ENCODE measurements at places on chromosomes 1 and 21.

DNA sequence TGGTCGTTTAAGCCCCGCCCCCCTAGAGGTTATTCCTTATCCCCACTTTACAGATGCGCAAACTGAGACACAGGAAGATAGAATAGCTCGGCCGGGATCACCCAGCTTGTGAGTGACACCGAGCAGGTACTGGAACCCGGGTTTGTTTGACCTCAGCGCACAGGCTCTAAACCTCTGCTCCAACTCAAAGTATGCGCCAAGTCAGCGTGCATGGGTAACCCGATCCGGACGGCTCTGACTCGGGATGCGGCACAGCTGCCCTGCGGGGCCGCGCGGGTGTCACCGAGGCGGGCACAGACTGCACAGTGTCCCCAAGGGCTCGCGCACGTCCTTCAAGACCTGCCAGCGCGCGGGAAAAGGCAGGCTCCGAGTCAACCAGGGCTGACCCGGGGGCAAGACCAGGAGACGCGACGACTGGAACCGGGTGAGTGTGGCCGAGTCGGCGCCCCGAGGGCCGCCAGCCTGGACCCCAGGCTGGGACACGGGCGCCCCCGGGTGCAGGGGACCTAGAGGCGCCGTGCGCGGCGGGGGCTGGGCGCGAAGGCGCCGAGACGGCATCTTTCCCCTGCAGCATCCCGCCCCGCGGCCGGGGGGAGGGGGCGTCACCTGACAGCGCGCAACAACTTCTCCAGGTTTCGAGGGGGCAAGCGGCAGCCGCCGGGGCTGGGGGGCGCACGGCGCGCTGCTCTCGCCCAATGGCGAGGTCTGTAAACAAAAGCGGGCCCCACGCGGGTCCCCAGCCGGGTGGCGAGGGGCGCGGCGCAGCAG is 101.9 kb upstream of the SOD1 start:
- no peak for DNase-seq

GRCh38 chr1:25820247-25821111 is 725 bp downstream of the MTFR1L start:
- peak; percentile 47 for DNase-seq

GRCh38 chr1:40750451-40750908 is 33.1 kb upstream of the KCNQ4 start:
- DNase-seq, result no peak

GRCh38 chr1:119966020-119966419 is 69.7 kb upstream of the ADAM30 start:
- DNase-seq, result no peak

DNA sequence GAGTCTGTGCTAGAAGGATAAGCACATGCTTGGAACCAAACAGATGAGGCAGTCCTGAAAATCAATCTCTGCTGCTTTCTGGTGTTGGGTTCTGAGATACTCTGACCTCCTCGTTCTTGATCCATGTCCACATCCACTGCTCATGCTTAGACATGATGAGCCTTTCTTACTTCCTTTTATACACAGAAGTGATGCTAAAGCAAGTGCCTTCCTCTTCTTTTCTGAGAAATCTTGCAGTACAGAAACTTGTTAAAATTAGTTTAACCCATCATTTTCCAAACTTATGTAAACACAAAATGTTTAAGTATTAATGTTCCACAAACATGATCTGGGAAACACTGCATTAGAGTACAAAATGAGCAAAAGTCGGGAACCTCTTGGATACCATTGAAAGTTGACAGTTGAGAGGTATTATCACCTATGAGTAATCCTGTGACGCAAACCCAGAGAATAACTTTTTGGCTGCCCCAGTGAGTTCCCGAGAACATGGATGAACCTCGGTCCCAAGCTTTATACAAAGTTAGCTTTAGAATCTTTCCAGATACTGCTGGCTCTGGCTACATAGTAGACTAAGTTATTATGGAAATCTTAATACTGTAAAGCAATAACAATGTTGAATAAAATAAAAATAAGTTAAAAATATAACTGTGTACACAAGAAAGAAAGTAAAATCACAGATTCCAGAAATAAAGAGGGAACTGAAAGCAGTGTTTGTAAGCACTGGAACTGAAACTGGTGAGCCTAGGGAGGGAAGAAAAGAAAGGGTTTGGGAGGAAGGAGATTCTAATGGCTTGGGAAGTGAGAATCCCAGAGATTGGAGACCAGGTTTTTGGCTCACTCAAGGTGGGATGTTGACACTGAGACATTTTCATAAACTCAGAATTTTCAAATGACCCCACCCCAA is 429.3 kb upstream of the RUNX1 start:
- DNase-seq, result no peak

DNA sequence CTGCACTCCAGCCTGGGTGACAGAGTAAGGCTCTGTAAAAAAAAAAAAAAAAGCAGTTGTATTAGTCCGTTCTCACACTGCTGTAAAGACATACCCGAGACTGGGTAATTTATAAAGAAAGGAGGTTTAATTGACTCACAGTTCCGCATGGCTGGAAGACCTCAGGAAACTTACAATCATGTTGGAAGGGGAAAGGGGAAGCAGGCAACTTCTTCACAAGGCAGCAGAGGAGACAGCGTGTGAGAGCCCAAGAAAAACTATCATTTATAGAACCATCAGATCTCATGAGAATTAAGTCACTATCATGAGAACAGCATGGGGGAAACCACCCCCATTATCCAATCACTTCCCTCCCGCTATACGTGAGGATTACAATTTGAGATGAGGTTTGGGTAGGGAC is 151.7 kb upstream of the NR5A2 start:
- no peak for DNase-seq

DNA sequence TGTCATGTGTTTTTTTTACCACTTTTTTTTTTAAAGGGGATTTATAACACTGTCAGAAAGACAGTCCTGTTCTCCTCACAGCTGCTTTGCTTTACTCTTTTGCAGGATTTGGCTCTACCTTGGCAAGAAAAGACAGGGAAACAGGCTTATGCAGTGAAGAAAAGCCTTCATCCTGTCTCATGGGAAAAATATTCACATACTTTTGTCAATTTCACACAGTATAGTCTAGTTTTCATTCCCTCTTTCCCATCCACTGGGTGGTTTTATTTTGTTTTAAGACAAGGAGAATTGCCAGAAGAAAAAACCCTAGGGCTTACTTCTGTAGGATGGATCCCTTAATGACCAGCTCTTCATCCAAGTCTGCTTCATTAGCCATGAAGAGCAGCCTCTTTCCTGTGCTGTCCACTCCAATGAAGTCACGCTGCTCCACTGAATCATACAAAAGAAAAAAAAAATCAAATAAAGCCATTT is 60.0 kb downstream of the EIF2B3 start:
- no peak for DNase-seq

GRCh38 chr1:113434081-113434873 is 44.0 kb downstream of the MAGI3 start:
- no peak for DNase-seq

DNA sequence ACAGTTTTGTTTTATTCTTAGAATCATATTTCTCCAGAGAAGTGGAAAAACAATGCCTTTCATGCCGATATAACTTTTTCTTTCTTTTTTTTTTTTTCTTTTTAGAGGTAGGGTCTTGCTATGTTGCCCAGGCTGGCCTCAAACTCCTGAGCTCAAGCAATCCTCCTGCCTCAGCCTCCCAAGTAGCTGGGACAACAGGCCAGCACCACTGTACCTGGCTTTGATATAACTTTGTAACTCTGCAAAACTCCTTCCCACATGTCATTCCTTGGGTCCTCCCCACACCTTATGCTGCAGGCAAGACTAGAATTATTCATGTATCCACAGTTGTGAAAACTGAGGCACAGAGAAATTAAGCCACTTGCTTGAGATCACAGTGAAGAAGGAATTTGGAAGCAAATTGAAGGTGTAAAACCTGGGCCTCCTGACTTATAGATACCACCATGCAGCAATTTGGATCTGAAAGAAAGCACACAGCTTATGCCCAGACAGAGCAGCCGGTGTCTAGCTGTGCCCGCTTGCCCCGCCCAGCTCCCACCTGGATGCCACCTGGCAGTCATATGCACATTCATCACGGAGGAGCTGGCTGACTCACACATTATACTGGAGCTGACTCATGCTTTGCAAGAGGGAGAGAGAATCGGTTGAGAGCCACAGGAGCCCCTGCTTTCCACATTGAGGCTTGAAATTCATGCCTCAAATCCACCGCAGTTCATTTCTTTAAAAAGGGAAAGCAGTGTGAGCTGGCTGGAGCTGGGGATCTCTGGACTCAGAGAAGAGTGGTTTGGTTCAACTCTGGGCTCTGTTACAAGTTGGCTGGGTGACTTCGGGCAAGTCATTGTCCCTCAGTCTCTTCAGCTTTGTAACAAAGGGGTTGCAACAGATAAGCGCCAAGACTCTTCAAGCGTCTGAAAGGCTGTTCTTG is 8.3 kb upstream of the SLC2A1 start:
- DNase-seq, result no peak

- DNase-seq, result no peak
These were observed 5.0 kb upstream of the AHCYL1 start for GRCh38 chr1:109979489-109980091.

GRCh38 chr1:186708694-186709097 is 28.5 kb upstream of the PTGS2 start:
- DNase-seq, result no peak

GRCh38 chr1:243680860-243681259 is 169.2 kb downstream of the AKT3 start:
- no peak for DNase-seq

- DNase-seq, result no peak
These were observed 86.6 kb downstream of the ZBTB18 start for GRCh38 chr1:244137725-244138124.

- peak; percentile 15 for DNase-seq
These were observed 4.3 kb upstream of the CSF1 start for GRCh38 chr1:109906160-109906838.

- no peak for DNase-seq
These were observed 10.2 kb downstream of the GSTM3 start for GRCh38 chr1:109730666-109731065.

GRCh38 chr1:168135921-168136708 is 615 bp downstream of the GPR161 start:
- no peak for DNase-seq

DNA sequence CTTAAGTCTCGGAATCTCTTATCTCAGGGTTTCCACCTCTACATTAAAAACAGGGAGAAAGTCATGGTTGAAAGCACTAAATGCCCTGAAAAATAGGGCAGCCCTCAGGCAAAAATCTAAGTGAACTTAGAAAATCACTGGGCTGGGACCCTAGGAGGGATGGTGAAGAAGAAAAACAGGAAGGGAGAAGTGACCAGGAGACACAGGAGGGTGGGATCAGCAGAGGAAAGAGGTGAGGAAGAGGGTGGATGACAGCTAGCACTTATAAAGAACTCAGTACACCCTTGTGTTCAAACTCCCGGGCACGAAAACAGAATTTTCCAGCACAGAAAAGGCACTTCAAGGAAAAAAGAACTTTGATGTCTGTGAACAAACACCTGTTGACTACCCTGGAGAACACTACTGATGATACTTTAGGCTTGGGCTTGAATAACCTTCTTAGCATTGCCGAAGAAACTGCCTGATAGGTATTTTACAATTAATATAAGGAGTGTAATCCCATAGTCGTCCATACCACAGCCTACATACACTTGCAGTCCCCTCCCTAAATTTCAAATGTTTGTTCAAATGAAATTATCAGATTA is 2.0 kb downstream of the CHML start:
- no peak for DNase-seq

- no peak for DNase-seq
These were observed 25.9 kb upstream of the NID1 start for GRCh38 chr1:236090741-236091147.
